ENCODE measurements at places on chromosomes 2 and 18.

- peak; percentile 94 for DNase-seq
Observed at GRCh38 chr2:43082111-43082894, 144.1 kb downstream of the ZFP36L2 start.

GRCh38 chr18:34795070-34795732 lies 85.1 kb downstream of the DTNA start:
- no peak for DNase-seq

- DNase-seq = no peak
Observed at GRCh38 chr18:78448106-78448505, 531.5 kb upstream of the SALL3 start.

DNA sequence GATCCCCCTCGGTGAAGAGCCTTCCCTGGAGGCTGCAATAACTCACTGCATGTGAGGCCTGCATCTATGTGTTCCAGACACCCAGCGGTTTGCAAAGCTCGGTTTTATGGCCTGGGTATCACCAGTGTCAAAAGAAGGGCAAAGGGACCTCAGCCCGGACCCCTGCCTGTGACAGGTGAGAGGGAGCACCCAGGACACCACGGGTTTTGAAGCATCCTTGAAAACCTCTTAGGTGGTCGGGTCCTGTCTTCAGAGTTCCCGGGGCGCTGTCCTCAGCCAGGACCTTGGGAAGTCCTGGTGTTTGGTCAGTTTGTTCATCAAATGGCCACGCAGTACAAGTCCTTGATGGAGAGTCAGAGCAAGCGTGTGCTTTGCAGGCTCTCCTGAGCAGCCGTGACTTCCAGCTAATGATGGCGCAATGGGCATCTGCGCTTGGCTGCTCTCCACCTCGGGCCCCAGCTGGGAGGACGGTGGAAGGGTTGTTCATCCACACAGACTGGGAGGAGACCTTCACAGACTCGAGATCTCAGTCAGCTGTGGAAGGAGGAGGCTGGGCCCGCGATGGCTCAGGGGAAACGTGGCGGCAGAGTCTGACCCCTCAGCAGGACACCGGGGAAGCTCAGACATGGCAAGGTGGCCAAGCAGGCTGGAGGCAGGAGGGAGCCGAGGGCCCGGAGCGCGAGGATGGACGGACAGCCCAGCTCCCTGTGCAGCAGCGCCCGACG lies 113.1 kb upstream of the GPC1 start:
- DNase-seq = peak; percentile 29

DNA sequence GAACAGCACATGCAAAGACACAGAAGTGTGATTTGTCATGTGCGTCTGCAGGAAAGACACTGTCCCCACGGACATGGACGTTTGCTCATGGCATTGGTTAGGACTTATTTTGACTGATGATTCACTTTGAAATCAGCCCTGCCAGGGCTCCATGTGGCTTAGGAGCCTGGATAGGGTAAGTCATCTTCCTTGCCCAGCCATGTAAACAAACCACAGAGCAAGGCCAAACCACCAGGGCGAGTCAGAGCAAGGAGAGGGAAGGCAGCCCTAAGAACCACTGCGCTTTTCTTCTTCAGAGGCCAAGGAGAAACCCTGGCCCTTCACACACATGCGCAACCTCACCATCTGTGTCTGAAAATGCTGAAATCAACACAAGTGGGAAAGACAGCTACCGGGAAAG lies 88.8 kb downstream of the GFPT1 start:
- peak; percentile 98 for DNase-seq

Data from AG10803 (cell line).